ENCODE measurements at places on chromosomes 1 and 21. TPM values are rescaled to one million over a fixed set of nuclear protein-coding genes. Genes with fewer than 3 reads are reported as not detected.
A peak's percentile ranks its signal among the peaks of the same experiment; 100 is the strongest.

- peaks cover 14% of the 10 kb centered on the region for H3K4me1 ChIP-seq
- H3K4me3 ChIP-seq, result no peak overlapping the region
- H3K27ac ChIP-seq, result no peak overlapping the region
These were observed 10.1 kb downstream of the CFAP45 start for GRCh38 chr1:159889821-159890252.

The KRTAP19-3 gene
- not detected for total RNA-seq

The ORC1 gene
- 51.0 TPM for total RNA-seq

DNA sequence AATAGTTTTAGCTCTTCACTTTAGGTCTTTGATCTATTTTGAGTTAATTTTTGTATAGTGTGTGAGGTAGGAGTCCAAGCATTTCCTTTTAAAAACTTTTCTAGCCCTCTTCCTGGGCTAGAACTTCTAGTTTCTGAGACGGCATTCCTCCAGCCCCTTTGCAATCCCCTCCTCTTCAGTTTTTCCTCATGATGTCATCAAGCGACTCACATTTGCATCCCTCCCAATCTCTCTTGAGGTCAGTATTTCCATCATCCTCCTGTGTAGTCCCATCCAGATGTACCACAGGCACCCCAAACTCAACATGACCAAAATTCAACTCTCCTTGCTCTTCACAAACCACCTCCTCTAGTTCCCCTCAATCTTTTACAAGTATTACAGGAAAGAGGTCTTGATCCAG, 10.7 kb downstream of the HMGN2 start:
- H3K4me3 ChIP-seq, result no peak overlapping the region
- peak overlapping the region; percentile 23 for H3K27ac ChIP-seq
- no peak for DNase-seq
- H3K27me3 ChIP-seq, result no peaks in the 10 kb centered on the region

DNA sequence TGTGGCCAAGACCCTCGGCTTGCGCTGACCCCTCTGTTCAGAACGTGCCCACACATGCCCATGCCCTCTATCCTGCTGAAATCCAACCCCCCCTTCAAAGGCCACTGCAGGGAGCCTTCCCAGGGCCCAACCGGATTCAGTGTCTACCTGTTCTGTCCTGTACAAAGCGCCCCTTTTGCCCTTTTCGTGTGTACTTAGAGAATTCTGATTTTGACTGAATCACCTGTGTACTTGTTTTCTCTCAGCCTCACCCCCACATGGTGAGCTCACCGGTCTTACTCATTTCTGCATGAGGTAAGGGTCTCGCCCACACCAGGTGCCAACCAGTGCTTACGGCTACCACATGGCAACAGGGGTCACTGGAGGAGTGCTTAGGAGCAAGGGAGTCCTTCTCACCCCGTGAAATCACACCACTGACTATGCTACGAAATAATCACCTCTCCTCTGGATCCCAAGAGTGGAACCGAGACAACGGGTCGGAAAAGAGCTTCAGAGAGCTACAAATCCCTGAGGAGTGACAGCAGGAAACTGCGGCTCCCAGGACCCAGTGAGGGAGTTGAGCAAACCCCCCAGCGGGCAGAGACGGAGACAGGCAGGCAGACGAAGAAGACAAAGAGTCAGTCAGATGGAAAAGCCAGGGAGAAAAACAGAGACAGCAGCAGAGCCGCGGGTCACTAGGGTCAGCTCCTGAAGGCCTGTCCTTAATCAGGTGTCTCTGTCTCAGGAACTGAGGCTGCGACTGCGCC, 2.1 kb upstream of the S100A2 start:
- H3K36me3 ChIP-seq, result no peaks in the 10 kb centered on the region
- peak overlapping the region; percentile 37 for H3K27ac ChIP-seq
- no peaks in the 10 kb centered on the region for H3K27me3 ChIP-seq
- H3K4me3 ChIP-seq, result no peak overlapping the region
- peak; percentile 86 for DNase-seq
- H3K4me1 ChIP-seq, result peaks cover 48% of the 10 kb centered on the region

Data from activated CD8-positive, alpha-beta T cell treated with anti-CD3 and anti-CD28 coated beads for 36 hours (primary cell).